Activated T-cell treated with anti-CD3 and anti-CD28 coated beads for 1 hour (primary cell): ENCODE measurements at places on chromosomes 13 and 19.
A peak's percentile ranks its signal among the peaks of the same experiment; 100 is the strongest.

GRCh38 chr13:78022164-78022877 lies 103.7 kb upstream of the EDNRB start:
- peak; percentile 4 for DNase-seq

- DNase-seq = no peak
These were observed 259.9 kb downstream of the FOXO1 start for GRCh38 chr13:40406405-40407120.

- DNase-seq = peak; percentile 60
These were observed 11.2 kb upstream of the PRR19 start for GRCh38 chr19:42290523-42291434.

- DNase-seq = peak; percentile 50
These were observed 822 bp upstream of the ZNF274 start for GRCh38 chr19:58181902-58182576.

DNA sequence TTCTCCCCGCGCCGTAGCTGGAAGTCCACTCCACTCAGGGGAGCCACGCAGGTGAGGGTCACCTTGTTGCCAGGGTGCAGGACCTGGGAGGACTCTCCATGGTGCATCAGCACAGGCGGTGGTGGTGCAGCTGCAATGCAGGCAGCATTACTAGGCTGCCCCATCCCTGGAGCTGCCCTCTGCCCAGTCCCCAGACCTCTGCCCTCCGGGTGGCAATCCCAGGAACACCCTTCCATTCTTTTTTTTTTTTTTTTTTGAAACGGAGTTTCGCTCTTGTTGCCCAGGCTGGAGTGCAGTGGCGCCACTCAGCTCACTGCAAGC lies 1.8 kb downstream of the A1BG start:
- no peak for DNase-seq

DNA sequence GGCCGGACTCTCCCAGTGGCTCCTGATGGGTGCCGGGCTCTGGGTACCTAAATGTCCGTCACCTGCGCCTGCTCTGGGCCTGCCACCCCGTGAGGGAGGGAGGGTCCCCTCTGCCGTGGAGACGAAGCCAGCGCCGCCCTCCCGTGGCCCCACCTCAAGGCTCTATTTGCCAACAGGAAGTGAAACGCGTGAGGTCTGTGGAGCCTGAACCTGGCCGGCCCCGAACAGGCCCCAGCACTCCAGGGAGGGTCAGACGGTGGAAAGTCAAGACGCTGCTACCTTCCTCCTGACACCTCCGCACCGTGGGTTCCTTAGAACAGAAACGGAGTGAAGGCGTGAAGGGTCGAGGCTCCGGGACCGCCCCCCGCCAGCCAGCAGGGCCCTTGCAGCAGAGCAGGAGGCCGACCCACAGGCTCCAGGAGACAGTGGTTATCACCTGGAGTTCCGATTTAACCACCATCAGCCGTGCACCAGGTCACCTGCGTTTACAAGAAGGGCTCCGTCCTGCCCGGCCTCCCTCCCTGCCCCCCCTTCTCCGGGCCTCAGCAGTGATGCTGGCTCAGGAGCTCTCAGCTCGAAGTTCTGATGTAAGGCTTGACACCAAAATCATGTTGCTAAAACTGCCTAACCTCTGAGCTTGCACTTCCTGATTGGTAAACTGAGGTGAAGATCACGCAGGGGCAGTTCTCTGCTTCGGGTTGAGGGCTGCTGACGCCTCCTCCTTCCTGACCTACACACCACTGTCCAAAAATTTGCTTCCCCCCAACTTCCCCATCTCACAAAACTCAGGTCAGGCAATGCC lies 50.9 kb upstream of the C13orf46 start:
- DNase-seq = no peak

- no peak for DNase-seq
These were observed 21.9 kb upstream of the NDUFS7 start for GRCh38 chr19:1361601-1362386.

DNA sequence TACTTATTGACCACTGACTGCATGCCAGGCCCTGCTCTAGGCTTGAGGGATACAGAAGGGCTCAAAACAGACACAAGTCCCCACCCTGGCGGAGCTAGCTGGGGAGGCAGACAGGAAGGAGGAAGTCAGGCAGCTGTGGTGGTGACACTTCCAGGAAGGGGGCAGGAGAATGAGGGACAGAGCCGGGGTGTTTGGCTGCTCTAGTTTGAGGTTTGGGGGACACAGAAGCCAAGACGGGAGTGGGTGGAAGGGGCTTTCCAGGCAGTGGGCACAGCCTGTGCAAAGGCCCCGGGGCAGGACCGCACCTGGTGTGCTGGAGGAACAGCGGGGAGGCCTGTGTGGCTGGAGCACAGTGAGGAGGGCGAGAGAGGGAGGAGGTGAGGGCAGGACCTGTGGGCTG lies 4.0 kb downstream of the MRPL54 start:
- no peak for DNase-seq

DNA sequence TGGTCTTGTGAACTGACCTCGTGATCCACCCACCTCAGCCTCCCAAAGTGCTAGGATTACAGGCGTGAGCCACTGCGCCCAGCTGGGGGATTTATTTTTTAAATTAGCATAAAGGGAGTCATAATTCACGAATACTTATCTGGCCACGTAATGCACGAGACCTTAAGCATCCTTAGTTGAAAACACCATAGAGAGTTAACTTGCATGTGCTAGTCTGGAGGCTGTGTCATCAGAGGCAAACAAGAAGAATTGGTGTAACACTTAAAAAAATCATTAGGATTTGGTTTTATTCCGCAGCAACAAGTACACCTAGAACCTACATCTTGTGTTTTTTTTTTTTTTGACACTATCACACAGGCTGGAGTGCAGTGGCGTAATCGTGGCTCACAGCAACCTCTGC lies 19.1 kb downstream of the KLF5 start:
- DNase-seq = no peak

DNA sequence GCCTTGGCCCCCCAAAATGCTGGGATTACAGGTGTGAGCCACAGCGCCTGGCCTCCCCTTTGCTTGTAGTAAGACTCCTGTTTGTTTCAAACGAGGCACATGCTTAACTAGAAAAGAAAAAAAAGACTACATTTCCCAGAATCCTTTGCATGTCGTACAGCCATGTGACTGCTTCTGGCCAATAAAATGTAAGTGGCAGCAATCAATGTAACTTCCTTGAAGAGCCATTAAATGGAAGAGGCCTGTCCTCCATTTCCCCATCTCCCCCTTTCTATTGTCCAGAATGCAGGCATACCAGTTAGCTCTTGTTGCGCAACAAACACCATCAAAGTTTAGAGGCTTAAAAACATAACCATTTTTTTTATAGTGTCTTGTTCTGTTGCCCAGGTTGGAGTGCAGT lies 10.4 kb upstream of the GPR32 start:
- DNase-seq = no peak

GRCh38 chr19:40539070-40539469 lies 37.6 kb upstream of the SHKBP1 start:
- no peak for DNase-seq

DNA sequence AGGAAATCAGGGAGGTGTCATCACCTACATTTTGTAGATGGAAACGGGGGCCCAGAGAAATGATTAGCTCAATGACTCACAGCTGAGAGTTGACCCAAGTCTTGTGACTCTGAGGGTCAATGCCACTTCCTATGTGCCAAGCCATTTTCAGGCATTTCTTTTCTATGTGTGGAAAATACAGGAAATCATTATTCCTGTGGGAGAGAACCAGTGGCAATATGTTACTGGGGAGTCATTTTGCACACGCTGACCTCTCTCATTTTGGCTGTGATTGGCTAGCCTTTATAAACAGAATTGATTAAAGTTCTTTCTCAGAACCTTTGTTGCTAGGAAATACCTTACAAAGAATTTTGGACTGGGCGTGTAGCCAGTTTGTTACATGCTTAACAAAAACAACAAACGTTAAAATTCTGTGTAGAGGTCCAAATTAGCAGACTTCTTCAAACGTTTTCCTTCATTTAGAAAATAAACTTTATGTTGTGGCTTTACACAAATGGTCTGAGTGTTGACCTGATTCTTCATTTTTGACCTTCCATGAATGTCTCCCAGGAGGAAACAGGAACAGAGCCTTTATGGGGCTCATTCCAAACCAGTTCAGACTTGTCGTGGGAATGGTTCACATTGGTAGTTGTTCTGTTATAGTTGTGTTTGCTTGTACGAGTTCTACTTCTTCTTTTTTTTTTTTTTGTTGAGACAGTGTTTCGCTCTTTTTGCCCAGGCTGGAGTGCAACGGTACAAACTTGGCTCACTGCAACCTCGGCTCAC lies 11.4 kb downstream of the PCCA start:
- no peak for DNase-seq

GRCh38 chr13:53821632-53822031 lies 793.0 kb downstream of the OLFM4 start:
- DNase-seq = no peak

GRCh38 chr19:17680230-17680722 lies 7.9 kb downstream of the UNC13A start:
- DNase-seq = peak; percentile 23

- DNase-seq = no peak
These were observed 8.1 kb upstream of the ERICH6B start for GRCh38 chr13:45623516-45624090.

DNA sequence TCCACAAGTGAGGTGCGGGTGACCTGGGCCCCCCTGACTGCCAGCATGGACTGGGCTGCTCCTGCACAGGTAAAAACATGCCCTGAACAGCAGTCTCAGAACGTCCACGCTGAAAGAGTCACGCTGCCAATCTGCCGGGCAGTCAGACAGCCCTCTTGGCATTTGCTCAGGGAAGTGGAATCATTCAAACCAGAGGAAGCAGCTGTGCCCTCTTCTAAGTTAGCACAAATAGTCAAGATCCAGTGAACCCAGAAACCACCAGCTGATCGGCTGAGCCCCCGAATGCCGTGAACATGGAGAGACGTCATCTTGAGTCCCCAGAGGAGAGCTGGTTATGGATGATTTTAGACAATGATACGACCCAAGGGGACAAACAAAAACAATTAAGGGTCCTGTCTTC lies 34.4 kb downstream of the KLF2 start:
- DNase-seq = no peak

GRCh38 chr13:21075379-21076249 lies 14.2 kb upstream of the LATS2 start:
- DNase-seq = no peak

GRCh38 chr19:17762505-17763229 lies 11.4 kb downstream of the FCHO1 start:
- no peak for DNase-seq

- no peak for DNase-seq
These were observed 208.0 kb downstream of the SPRY2 start for GRCh38 chr13:80132741-80133601.

DNA sequence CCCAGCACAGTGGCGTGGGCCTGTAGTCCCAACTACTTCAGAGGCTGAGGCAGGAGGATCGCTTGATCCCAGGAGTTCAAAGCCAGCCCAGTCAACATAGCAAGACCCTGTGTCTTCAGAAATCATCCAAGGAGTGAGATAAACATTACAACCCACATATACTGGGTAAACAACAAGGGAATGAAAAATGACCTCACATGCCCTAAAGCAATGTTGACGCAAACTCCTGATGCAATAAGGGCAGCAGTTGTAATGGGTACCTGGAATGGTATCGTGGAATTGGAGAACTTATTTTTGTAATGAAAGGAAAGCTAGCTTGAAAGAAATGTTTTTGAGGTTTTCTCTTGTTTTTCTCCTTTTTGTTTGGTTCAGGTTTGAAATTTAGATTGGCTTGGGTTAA lies 24.5 kb upstream of the LGALS16 start:
- no peak for DNase-seq

DNA sequence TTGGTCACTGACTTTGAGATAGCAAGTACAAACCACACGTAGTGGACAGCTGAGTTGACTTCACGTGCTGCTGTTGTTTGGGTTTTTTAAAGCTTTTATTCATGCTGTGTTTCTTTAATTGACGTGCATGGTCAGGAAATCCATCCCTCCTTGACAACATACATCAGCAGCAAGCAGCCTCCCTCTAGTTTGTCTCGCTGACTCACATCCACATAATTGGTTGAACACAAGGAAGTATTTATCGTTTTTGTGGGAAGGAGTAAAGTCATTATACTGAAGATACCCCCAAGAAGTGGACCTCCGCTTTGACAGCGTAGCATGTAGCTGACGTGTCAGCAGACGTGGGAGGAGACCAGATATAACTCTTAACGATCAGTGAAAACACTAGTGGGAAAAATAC lies 355.8 kb downstream of the MYO16 start:
- DNase-seq = no peak

GRCh38 chr13:53691417-53691816 lies 662.8 kb downstream of the OLFM4 start:
- DNase-seq = no peak

- no peak for DNase-seq
These were observed 261.3 kb downstream of the ATP8A2 start for GRCh38 chr13:25633093-25633492.

DNA sequence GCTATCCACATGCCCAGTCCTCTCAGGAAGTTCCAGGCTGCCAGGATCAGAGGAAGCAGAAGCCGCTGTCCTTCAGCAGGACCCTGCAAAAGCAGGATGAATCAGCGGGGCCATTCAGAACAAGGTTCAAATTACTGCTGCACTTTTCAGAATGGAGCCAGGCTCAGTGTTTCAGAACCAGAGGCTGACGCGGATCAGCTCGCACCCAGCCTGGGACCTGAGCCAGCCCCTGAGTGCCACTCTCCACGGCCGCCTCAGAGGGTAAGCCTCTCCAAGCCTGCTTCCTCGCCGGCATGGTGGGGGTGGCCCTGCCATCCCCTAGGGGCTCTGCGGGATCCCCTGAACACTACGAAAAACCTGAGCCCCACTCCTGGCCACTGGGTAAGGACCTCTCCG lies 24.7 kb downstream of the RASA3 start:
- DNase-seq = no peak

DNA sequence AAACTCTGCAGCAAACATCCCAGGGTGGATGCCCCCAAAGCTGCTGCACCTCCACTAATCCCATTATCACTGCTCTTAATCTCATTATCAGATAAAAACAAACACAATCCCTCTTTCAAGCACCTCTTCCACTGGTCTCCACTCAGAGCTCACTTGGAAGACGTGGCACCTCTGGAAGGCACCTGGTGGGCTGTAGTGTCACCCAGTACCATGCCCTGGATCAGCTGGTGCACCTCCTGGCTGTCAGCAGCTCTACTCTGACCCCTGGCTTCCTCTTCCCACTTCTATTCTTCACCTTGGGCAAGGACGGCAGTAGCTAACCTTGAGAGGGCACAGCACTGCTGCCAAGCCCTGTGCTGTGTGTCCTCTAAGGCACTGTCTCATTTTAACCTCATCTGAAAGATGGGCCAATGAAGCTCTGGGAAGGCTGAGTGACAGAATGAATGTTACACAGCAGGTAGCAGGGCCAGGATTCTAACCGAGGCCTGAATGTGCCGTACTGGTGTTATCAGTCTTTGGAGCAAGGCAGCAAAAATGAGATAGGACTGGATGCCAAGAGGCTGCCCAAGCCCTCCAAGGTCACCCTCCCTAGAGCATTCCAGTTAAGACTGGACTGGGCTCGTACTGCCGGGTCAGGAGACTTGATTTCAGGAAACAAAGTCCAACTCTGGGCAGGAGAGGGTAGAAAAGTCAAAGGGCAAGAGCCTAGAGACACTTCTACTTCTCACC lies 7.4 kb downstream of the BRD4 start:
- no peak for DNase-seq

GRCh38 chr19:37907735-37908455 lies 887 bp downstream of the SIPA1L3 start:
- DNase-seq = no peak
